ENCODE measurements at places on chromosomes 3 and 15.

- no peak for DNase-seq
Observed at GRCh38 chr15:70271422-70272088, 173.8 kb upstream of the TLE3 start.

GRCh38 chr3:196140224-196140623 is 58.3 kb upstream of the TFRC start:
- no peak for DNase-seq

GRCh38 chr3:15783361-15783969 is 14.3 kb downstream of the ANKRD28 start:
- no peak for DNase-seq

- DNase-seq: no peak
Observed at GRCh38 chr15:66167854-66168253, 85.7 kb downstream of the MEGF11 start.

- peak; percentile 33 for DNase-seq
Observed at GRCh38 chr3:93973131-93974126, at the start of gene PROS1. PROS1 (minus strand) TSS chr3:93973896; CDS start chr3:93973749, 147 bp downstream.

DNA sequence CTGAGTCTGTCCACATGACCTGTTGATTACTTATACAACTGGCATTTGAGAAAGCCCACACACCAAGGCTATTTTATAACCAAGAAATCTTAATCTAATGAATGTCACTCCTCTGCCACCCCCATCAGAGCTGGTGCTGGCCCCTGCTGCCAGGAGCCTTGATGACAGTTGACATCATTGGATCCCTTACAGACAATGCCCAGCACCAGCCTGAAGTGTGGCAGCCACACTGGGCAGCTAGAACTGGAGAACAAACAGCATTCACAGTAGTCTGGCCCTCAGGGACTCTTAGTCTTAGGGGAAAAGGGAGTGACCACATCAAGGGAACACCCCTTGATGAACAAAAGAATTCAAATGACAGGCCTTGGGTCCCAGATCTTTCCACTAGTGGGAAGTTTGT is 840.6 kb downstream of the EPHA3 start:
- DNase-seq: no peak

GRCh38 chr3:39346785-39347585 is 17.5 kb downstream of the CCR8 start:
- no peak for DNase-seq

DNA sequence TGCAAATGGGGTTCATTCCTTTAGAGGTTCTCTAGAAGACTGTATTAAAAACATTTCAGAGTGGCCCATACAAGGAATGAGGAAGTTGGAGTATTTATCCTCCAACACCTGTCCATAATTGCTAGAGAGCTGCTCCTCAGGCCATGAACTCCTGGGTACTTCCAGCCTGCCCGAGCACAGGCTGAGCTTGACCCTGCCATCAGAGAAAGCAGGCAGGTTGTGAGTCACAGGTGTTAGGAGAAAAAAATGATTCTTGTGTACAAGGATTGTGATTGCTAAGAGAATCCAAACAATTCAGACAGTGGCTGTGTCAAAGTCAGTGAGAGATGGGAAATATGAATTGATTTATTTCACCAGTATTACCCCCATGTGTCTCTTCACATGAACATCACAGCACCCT is 156.8 kb upstream of the GADL1 start:
- no peak for DNase-seq

- DNase-seq: no peak
Observed at GRCh38 chr15:52673734-52674133, 5.5 kb downstream of the ATOSA start.

- no peak for DNase-seq
Observed at GRCh38 chr15:97401195-97401594, 559.3 kb upstream of the ARRDC4 start.

DNA sequence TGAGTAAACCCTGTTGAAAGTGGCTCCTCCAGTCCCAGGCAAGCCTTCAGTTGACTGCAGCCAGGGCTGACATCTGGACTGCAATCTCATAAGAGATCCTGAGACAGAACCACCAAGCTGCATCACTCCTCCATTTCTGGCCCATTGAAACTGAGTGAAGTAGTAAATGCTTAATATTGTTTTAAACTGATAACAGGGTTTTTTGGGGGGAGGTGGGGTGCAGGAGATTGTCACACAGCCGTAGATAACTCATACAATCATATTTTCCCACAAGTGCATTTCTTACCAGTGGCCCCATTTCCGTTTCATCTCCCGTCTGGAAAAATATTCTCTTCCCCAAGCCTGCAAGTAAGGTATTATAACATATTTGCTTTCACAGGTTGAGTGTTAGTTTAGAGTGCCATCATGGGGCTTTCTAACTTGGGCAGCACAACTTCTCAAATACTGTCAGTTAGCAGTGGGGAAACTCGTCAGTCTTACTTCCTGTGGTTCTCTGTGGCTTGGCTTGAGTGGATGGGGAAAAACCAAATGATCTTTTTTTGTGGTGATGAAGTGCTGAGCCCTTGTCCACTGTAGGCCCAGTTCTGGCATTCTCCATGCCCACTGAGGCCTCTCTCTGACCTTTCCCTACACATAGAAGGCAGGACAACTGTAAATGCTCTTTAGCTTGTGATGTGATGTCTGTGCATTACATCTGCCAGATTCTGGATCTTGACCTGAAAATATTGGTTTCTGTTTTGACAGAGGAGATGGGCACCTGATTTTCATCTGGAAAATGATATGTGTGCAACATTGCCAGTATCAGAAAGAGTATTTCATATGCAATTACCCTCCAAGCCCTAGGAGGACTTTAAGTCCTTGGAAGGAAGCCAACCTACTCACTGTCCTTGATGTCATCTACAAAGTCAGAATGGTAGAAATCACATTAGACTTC is 90.1 kb upstream of the BHLHE40 start:
- DNase-seq: peak; percentile 77

GRCh38 chr3:46812237-46812791 is 50.9 kb downstream of the MYL3 start:
- peak; percentile 63 for DNase-seq

GRCh38 chr15:66101715-66102395 is 151.7 kb downstream of the MEGF11 start:
- DNase-seq: no peak

DNA sequence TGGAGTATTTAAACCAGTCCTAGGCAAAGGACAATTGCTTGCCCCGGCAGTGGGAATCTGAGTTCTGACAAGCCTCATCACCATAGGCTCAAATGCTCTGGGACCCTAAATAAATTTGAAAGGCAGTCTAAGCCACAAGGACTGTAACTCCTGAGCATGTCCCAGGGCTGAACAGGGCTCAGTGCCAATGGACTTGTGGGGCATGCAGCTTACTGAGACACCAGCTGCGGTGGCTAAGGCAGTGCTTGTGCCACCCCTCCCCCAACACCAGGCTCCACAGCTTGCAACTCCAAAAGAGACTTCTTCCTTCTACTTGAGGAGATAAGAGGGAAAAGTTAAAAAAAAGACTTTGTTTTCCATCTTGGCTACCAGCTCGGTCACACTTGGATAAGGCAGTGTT is 289.7 kb upstream of the DCBLD2 start:
- DNase-seq: no peak

- no peak for DNase-seq
Observed at GRCh38 chr3:107833043-107833442, 257.8 kb downstream of the CD47 start.

DNA sequence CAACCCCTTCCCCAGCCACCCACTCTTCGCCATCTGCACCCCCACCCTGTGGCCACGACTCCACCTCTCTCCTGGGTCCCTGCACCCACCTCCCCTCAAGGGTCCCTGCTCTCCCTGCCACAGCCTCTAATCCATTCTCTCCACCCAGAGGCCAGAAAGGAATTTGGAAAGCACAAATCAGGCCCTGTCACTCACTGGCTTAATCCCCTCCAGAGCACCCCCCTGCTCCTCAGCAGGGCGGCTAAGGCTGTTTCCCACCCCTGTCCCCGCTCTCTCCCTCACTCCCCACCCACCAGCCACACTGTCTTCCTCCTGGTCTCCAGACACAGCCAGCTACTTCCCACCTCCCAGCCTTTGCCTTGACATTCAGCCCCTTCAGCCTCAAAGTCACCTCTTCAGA is 150.0 kb upstream of the LINGO1 start:
- DNase-seq: no peak

DNA sequence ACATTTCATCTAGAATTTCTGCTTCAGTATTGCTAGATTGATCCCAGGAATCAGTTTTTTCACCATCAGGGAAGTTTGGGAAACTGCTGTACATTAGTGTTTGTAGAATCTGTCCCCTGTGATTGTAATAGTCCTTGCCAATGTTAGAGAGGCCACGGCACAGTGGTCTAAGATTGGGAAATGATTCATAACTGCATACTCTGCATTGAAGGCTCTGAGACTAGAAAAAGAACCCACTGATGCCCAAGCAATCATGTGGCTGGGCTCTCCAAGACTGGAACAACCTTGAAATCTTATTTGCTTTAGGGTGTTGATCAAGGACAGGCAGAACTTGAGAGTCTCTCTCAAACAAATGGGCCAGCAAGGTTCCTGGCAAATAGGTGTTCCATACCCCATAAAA is 245.6 kb upstream of the LRTM1 start:
- DNase-seq: no peak

Measured in immature natural killer cell (primary cell).